ENCODE measurements at places on chromosomes 11 and 22. TPM values are rescaled to one million over a fixed set of nuclear protein-coding genes. Genes with fewer than 3 reads are reported as not detected.

Gene OR51E1
- not detected for total RNA-seq

Gene CYTH4
- 0.69 TPM for total RNA-seq

Gene SYT7
- total RNA-seq: 1.2 TPM

Gene ADSL
- total RNA-seq: 91.9 TPM

Gene DBX1
- not detected for total RNA-seq

Gene GNAZ
- total RNA-seq: 2.2 TPM

Gene MS4A3
- total RNA-seq: not detected

Gene MMP13
- total RNA-seq: not detected

Gene MEI1
- total RNA-seq: not detected

Gene PTPRCAP
- 0.30 TPM for total RNA-seq

Gene RPS19BP1
- 81.5 TPM for total RNA-seq

Gene BDNF
- 9.3 TPM for total RNA-seq

Gene BTG4
- total RNA-seq: 0.09 TPM

Gene C22orf31
- total RNA-seq: not detected

Gene STIM1
- total RNA-seq: 27.1 TPM

Gene ZPR1
- total RNA-seq: 65.5 TPM

Gene PDE3B
- 2.5 TPM for total RNA-seq

Gene HEPHL1
- not detected for total RNA-seq

Measured in A549 treated with DMSO at 1 μM for 4 hours (cell line).